ENCODE measurements at places on chromosomes 6 and 20.

DNA sequence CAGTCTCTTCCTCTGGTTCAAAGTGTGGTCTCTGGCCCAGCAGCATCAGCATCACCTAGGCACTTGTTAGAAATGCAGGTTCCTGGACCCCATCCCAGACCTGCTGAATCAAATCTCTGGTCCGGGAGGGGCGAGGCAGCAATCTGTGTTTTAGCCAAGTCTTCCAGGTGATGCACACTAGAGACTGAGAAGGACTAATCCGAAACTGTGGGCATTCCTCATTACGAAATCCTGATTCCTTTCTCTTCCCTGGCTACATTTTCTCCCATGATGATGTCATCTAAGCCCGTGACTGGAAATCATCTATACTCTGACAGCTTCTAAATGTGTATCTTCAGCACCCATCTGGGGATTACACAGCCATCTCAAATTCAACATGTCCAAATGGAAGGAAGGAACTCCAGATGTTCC, 39.7 kb upstream of the PRND start:
- DNase-seq, result no peak

DNA sequence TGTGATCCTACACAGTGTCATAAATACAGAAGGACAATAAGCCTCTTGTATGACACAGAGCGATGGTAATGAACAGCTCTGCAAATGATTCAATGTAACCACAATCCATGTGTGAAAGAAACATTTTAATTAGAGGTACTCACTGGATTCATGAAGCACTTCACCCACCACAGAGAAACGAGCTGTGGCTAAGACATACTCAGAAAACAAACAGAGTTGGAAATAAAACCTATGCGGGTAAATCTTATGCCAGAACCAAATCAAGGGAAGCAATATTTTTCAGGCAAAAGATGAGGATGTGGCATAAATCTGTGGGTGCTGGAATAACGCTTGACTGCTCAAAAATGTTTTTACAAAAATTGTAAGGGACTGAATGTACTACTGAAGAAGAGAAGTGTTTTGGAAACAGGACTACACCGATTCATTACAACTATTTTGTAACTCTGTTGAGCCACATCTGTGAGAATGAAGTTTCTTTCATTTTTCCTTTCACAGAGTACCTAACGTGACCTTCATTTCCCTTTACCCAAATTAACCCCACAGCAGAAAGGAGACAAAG, 112.1 kb downstream of the WDR27 start:
- no peak for DNase-seq

DNA sequence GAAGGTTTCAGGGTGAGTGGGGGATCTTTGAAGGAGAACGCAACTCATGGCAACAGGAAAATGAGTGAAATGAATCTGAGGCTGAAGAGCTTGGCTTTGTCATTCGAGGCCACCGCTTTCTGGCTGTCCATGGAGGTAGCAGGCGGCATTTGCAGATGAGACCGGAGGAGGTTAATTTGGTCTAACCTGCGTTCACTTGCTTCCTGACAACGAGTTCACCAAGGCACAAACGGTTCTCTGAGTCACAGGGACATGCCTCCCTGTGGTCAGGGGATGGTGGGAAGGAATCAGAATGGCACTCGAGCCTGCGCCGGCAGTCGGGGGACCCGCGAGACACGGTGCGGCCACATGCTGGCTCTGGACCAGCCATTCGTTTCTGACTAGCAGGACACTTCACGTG, 75.0 kb downstream of the IRF4 start:
- no peak for DNase-seq

DNA sequence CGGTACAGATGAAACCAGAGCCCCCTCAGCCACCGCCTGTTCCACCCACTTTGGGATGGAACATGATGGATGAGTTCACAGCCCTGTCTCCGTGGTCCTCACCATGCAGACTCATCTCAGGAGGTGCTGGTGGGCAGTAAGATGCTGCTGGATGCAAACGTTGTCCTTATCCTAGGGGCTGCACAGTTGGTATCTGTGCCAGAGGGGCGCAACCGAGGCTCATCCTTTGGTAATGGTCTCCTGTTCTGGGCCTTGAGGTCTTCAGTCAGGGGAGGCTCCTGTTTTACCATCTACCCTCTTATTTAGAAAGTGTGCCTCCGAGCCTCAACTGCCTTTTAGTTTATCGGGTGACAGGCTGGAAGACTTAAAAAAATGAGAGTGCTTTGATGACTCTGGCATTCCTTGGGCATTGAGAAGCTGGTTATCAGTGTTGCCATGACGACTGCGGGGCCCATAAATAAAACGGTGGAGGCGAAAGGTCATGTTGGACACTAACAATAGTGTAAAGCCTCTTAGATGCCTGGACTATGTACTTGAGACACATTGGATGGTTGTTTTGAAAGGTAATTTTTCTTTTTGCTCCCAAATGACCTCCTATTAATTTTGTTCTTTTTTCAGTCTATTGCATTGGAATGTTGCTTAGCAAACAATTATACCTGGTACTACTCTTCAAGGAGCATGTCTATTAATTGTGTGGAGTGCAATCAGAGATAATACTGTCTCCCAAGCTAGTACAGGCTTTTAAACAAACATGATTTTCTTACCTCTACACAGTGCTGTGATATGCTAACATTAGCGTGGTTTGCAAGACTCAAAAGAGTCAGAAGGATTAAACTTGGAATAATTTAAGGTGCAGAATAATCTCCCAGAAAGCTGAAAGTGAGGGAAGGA, 74.2 kb upstream of the DSP start:
- peak; percentile 16 for DNase-seq

DNA sequence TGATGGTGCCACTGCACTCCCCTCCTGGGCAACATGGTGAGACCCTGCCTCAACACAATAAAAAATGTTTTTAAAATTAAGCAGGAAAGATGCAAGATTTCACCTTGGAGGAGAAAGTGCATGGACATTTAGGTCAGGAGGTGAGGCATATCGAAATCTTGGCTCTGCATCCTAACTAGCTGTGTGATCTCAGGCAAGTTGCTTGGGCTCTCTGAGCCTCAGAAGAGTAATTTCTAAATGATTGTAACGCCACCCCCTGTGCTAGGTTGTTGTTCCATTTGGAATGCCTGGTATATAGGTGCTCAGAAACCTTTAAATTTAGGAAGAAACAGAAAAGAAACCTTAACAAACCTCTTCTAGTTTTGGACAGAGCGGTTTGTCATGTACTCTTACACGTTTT, 35.9 kb upstream of the C20orf144 start:
- DNase-seq, result no peak

DNA sequence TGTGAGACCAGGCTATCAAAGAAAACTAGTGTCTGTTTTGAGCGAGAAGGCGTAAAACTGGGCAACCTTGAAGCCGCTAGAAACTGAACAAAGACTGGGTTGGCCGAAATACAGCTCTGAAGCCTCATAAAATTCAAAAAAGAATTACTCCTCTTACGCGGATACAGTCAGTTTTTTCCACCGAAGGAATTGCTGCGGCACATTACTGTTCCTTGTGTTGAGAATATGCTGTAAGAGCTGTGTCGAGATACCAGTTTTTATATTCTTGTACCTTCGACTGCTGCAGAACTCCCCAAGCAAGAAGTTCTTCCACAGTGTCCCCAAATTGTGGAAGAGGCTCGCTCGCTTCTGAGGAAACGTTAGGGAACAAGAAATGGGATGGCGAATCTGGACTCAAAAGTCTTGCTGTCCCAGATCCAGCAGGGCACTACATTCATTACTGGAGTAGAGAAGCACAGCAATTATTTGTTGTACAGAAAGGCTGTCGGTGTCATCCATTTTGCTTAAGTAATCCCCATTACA, 523 bp upstream of the COX7A2 start:
- no peak for DNase-seq

DNA sequence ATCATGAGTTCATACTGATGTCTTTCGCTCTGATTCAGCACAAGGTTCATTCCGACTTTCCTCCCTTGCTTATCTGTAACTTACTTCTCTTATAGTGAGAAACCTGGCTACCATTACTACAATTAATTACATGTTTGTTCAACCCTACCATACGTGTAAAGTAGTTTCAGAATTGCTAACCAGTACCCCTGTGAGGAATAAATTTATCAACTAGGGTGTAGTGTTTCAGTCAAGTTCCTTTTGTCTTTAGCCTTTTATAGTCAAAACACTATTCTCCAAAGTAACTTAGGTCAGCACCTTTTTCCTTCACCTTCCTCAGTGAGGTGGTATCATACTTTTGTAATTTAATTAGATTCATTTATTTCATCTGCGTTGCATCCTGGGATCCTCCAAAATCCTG, 64.9 kb downstream of the MAP3K4 start:
- no peak for DNase-seq

GRCh38 chr20:10412591-10413408, 21.2 kb downstream of the MKKS start:
- no peak for DNase-seq

- peak; percentile 89 for DNase-seq
Observed at GRCh38 chr6:26520850-26521599, 17.1 kb upstream of the HMGN4 start.

- DNase-seq, result no peak
Observed at GRCh38 chr20:45819466-45819865, 7.0 kb downstream of the UBE2C start.

GRCh38 chr20:5793916-5794315, 43.7 kb downstream of the SHLD1 start:
- no peak for DNase-seq

DNA sequence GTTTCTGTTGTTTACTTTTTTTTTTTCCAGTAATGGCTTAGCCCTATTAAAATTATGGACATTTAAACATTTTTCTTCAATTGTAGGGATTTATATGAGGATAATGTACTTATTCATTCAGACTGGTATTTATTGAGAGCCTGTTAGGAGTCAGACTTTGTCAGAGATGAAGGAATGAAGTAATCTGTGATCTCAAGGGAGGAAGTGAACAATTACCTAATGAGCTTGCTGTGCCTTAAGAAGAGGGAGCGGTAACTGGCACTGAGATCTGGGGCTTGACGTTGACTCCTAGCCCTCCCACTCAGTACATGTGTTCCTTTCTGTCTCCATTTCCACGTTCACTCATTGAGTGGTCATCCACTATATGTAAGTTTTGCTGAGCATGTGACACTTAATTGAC, 12.6 kb downstream of the AFDN start:
- DNase-seq, result no peak

GRCh38 chr20:47231382-47232039, 125.0 kb downstream of the ZMYND8 start:
- no peak for DNase-seq

GRCh38 chr20:2135013-2135412, 33.4 kb downstream of the STK35 start:
- DNase-seq, result no peak

GRCh38 chr20:37457921-37458320, 63.1 kb upstream of the NNAT start:
- DNase-seq, result no peak

DNA sequence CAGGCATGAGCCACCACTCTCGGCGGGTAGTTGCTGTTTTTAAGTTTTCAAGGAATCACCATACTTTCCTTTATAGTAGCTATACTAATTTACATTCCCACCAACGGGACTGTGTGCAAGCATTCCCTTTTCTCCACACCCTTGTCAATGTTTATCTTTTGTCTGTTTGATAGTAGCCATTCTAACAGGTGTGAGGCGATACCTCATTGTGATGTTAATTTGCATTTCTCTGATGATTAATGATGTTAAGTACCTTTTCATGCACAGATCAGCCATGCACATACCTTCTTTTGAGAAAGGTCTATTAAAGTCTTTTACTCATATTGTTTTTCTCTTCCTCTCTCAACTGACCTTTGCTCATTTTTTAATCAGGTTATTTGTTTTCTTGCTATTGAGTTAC, 43.0 kb upstream of the CCND3 start:
- DNase-seq, result no peak

- DNase-seq, result no peak
Observed at GRCh38 chr20:10217721-10218410, 764 bp upstream of the SNAP25 start.

DNA sequence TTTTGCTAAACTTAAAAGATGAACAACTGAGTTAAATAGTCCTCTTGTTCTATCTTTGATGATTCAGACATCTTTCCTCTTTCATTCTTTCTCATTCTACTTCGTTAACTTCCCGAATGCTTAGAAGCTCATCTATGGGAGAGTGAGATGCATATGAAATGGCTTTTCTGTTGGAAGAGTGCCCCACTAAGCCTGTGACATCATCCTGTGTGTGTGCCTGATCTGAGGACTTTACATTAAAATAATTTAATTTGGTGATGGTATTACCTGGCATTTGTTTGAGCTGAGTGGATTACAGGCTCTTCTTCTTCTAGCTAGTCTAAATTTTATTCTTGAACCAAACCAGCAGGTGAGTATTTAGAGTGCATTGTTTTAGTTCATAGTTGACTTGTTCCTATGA, 626.5 kb downstream of the QKI start:
- no peak for DNase-seq

GRCh38 chr6:152746172-152746553, 4.4 kb upstream of the VIP start:
- DNase-seq, result no peak

DNA sequence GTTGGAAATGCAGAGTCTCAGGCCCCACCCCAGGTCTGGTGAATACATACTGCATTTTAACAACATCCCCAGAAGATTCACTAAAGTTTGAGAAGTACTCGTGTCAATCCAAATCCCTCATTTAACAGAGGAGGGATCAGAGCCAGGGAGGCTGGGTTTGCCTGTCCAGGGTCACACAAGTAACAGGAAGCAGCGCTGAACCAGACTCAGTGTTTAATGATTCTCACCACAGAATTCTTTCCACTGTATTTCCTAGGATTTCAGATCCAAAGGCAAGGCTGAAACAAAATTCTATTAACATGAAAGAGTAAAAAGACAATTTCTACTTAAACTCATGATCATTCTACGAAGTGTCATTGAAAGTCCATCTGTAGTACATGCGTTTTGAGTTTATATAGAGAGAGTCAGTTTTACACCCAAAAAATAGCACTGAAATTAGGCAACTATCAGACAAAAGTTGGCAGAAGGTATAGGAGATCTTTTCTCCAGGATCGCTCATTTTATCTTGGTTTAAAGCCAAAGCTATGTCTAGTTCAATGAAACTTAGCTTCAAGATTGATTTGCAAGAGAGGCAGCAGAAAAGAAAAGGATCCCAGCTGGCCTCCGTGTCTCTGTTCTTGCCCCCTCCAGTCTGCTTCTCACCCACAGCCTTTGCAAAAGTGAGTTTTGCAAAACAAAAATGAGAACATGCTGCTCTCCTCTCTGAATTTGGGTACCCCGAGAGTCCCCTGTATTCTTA, 6.0 kb upstream of the AGPAT4 start:
- no peak for DNase-seq

GRCh38 chr6:1524040-1524480, 85.7 kb upstream of the FOXC1 start:
- DNase-seq, result peak; percentile 85

GRCh38 chr6:146962329-146962728, 241.9 kb upstream of the STXBP5 start:
- no peak for DNase-seq

- no peak for DNase-seq
Observed at GRCh38 chr6:20640181-20640580, 105.9 kb downstream of the CDKAL1 start.

DNA sequence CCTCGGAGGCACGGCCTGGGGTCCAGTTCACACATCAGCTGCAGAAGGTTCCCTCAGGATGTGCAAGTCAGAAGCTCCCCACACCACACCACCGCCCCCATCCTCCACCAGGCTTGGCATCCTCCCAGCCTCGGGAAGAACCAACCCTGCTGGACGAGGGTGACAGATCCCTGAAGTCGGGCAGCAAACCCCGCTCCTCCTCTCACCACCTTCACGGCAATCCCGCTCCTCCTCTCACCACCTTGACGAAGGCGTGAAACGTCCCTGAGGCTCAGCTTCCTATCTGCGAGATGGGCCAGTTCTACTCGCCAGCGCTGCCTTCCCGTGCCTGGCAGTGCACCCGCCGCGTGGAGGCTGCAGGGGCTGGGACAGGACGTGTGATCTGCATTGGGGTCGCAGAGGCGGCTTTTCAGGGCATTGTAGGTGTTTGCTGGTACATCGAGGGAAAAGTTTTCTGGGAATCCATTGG, 327.0 kb downstream of the TAF4 start:
- DNase-seq, result no peak
